Stimulated activated CD4-positive, alpha-beta T cell treated with anti-CD3 and anti-CD28 coated beads, Interleukin-1b, Interleukin-23, amount 100 ng/mL, for 1 hour (primary cell): ENCODE measurements at places on chromosomes 11 and 22.

DNA sequence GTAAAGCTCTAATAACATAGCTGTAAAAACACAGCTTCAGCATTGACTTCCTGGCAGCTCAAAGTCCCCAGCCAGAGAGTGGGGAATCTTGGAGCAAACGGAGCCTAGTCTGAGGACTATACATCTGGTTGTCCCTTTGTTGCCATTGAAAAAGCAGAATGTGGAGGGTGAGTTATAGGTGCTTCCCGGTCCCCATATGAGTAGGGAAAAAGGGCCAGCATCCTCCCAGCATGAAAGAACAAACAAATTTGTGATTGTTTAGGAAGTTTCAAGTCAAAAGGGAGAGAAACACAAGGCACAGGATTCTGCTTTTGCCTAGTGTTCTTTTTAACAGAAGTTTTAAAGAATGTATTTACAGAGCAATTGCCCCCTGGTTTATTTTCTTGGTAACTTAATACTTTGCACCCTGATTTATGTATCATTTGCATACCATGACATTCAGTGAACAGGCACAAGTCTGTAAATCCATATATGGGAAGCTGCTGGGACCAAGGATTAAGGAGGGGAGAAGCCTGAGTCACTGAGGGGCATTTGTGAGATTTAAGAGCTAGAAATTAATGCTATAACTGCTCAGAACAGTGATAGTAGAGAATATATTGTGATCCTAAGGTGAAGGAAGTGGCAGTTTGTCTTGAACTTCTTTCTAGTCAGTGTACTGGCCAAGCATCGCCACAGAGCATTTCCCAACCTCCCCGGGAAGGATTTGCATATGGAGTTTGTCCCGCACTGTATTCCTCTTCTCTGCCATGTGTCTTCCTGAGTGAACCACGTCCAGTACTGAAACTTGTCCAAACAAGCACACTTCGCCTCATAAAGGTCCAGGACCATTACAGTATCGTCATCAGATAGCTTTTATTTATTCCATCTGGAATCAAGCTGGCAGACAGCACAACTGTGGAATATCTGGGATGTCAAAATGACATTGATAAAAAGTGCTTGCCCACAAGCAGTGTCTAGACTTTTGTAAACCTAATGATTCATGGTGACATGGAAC is 103.0 kb downstream of the DBX1 start:
- DNase-seq, result no peak

- DNase-seq, result no peak
Observed at GRCh38 chr11:69542314-69543168, 61.1 kb downstream of the LINC01488 start.

DNA sequence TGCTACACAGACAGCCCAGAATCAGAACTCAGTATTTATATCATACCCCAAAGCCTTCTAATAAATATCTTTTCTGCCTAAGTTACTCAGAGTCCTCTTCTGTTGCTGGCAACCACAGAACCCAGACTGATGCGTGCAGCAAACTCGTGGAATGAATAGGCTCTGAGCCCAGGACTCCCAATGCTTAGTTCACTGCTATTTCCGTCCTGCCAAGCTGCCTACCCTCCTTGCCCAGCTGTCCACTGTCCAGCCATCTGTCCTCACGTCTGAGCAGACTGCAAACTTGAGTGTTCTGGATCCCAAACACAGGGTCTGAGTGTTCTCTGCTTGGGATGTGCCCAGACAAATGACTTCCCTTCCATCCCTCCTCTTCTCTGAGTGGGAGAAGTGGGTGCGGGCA is 19.4 kb downstream of the PTPN5 start:
- DNase-seq, result no peak

GRCh38 chr11:126485021-126485792 is 129.7 kb downstream of the ST3GAL4 start:
- DNase-seq, result no peak

GRCh38 chr11:8257003-8257664 is 6.5 kb downstream of the LMO1 start:
- DNase-seq, result no peak

GRCh38 chr11:39374963-39375698 is 2084.3 kb downstream of the LRRC4C start:
- no peak for DNase-seq

DNA sequence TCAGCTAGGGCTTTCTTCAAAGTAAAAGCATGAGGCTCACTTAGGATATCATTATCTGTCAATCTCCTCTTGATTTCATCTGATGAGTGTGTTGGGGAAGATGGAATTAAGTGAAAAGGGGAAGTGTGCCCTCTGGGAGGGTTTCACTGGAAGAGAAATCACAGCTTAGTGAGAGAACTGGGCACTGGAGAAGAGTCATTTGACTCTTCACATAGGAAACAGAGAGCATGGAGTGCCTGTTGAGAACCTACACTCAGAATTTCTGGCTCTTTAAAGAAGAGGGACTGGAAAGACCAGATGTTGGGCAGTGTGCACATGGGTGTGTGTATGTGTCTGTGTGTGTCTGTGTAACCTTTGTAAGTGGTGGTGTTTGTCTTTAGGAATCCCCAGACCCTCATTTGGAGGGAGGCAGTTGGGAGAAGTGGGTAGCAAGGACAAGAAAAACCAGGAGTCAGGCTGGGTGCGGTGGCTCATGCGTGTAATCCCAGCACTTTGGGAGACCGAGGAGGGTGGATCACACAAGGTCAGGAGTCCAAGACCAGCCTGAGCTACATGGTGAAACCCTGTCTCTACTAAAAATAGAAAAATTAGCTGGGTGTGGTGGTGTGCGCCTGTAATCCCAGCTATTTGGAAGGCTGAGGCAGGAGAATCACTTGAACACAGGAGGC is 10.0 kb downstream of the STX3 start:
- no peak for DNase-seq

DNA sequence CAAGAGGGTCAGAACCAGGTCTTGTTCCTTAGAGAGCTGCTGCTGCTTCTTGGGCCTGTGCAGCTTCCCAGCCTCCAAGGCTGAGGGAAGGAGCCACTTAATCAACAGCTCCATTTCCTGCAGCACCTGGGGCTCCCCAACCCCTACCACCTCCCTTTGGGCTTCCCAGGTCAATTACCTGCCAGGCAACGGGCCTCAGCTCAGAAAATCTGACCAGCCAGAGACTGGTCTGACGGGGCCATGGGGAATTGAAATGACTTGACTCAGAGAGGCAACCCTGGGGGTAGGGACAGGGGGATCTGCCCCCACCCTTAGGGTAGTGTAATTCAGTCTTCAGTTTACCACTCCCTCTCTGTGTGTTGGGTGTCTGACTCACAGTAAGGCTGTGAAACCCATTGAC is 4.7 kb upstream of the MAJIN start:
- DNase-seq, result no peak

DNA sequence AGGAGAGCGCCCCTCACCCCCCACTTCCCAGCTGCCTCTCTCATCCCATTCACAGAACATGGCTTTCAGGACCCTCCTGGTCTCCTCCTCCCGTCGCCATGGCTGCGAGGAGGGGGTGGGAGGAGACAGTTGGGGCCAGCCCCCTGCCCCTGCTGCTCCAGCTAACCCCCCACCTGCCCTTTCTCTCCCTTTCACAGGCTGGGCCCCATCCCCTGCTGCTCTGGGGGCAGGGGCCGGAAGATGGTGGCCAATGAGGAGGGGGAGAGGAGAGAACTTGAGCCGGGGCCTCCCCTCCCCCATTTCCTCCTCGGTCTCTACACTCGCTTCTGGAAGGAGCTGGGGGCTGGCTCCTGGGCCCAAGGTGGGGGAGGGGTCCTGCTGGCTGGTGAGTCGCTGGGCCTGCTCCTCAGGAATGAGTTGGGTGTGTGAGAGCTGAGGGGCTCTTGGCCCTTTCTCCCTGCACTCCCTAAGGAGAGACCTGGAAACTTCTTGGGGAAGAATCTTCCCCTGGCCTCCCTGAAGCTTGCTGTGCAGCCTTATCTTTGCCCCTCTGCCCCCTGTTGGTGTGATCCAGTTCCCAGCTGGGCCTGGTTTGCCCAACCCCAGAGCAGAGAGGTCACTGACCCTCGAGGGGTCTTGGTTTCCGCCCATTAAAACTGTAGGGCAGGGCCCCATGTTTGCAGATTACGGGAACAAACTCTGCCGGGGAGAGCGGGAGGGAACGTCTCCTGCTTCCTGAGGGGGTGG is 10.2 kb downstream of the YPEL4 start:
- DNase-seq, result no peak

- no peak for DNase-seq
Observed at GRCh38 chr11:61498767-61499341, 9.7 kb upstream of the LRRC10B start.

GRCh38 chr11:93053864-93054263 is 84.4 kb downstream of the MTNR1B start:
- no peak for DNase-seq

DNA sequence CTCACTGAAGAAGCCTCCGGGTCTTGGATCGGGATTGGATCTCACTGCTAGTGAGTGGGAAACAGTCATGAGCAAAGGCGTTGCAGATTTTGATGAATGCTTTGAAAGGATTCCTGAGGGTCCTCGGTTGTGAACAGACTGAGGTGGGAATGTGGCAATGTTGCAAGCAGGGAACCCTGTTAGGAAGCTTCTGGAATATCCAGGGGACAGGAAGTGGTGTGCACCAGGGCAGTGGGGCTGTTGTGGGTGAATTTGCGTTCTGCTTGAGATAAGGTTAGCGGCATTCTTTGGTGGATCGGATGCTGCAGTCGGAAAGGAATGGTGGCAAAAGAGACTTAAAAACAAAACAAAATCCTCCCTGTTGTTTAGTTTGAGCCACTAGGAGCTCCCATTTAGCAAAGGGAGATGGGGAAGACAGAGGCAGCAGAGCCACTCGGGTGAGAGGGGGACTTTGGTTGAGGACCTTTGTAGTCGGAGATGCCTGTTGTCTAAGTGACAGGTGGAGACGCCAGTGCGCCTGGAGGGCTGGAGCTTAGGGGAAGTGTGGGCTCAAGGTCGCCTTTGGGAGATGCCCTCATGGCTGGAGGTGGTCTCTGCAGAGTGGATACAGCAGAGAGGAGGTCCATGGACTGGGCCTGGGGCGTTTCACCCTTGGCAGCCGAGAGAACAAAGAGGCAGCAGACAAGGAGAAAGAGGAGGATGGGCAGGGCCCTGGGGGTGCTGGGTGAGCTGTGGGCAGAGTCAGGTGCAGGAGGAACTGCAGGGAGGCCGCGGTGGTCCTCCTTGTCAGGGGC is 37.6 kb downstream of the CSF2RB start:
- no peak for DNase-seq

- peak; percentile 39 for DNase-seq
Observed at GRCh38 chr11:75031771-75032549, 43.2 kb downstream of the NEU3 start.

DNA sequence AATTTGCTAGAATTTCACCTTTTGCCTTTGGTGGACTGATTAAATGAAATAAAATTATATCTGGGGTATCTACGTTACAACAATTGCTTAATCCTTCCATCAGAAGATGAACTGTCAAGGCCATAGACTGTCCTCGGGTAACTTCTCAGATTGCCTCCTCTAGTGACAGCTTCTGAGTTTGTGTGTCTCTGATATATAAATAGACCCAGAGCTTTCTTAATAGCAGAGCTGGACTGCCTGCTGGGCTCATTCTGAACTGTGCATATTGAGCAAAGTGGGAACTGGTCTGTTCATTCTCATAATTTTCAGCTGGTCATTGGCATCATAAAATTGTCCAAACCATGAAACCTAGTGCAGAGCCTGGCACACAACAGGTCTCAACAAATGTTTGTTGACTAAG is 99.1 kb upstream of the GRAMD1B start:
- no peak for DNase-seq

GRCh38 chr11:128823753-128824152 is 43.3 kb downstream of the KCNJ1 start:
- DNase-seq, result no peak

- DNase-seq, result no peak
Observed at GRCh38 chr11:31492320-31492913, 17.0 kb downstream of the IMMP1L start.

- no peak for DNase-seq
Observed at GRCh38 chr11:2989006-2989405, 3.1 kb downstream of the NAP1L4 start.

DNA sequence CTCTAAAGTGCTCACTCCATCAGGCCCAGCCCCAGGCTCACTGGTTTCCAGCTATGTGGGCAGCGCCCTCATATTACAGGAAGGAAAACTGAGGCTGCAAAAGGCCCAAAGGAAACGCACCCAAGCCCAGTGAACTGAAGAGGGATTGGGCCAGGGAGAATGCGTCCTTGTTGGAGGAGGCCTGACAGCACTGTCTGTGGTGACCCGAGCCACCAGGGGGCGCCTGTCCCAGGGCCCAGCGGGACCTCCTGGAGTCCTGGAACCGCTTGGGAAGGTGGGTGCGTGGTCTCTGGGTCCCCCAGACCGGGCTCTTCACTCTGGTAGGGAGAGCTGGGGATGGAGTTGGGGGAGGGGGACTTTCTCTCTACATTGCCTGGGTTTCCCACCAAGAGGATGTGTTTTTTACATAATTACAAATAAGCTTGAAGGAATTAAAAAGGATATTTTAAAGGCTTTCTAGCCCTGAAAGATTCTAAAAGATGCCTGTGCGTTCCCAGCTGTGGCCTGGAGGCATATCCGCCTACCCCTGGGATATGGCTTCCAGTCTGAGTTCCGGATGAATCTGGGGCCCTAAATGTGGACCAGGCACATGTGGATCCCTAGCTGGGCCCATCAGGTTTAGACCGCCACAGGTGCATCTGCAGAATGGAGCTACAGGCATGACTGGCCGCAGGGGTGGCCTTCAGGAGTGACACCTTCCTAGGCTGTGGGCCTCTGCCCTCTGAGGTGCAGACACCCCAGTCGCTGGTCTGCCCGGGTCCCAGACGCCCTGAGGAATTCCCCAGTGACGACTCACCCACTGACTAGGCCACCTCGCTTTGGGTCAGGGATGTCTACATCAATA is 4.2 kb downstream of the SPI1 start:
- DNase-seq, result peak; percentile 78

GRCh38 chr11:7612661-7613393 is 60.5 kb downstream of the CYB5R2 start:
- no peak for DNase-seq

DNA sequence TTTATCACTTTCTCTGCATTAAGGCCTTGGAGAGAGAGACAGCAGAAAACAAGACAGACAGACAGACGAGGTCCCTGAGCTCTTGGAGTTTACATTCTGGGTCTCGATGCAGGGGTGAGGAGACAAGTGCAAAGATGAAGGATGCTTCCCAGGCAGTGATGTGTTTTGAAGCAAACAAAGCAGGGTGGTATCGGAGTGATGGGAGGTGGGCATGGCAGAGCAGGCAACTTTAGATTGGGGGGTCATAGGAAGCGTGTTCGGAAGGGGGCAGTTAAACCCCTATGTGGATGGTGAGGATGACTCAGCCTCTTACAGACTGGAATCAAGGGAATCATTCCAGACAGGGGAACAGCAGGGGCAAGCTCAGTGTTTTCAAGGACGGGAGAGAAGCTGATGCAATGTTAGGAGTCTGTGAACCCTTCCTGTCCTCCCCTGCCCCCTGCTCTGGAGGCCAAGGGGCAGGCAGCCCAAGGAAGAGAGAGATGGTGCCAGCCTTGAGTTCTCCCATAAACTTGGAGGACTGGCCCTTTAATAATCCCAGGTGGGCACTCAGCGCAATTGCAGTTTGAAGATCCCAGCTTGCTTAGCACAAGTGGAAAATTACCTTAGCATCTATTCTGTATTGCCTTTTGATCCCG is 180.2 kb downstream of the CHST1 start:
- no peak for DNase-seq
